Anterior cingulate cortex (tissue), 58 donors: ENCODE measurements at places on chromosomes 16 and 17.

DNA sequence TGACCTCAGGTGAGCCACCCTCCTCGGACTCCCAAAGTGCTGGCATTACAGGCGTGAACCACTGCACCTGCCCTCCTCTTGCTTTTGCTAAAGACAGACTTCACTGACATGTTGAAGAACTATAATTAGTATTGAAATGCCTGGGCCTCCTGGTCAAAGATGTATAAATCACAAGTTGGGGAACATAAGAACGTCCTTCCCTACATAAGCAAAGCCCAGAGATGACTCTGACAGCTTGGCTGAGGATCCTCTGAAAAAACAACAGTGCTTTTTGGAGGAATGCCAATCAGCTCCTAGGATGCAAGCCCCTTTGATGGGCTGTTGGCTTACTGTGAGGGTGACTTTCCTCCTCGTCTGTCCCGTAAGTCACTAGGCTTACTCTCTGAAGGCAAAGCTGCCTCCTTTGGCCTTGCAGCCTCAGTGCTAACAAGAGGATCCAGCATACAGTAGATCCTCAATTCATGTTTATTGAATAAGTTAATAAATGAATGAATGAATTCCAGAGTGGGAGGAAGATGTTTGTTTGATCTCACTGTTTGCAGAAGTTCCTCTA is 6.3 kb downstream of the APOH start:
- no peak for DNase-seq

- no peak for DNase-seq
Observed at GRCh38 chr17:45976755-45977505, 22.1 kb upstream of the STH start.

- DNase-seq, result no peak
Observed at GRCh38 chr17:79279320-79279719, 204.7 kb downstream of the ENGASE start.

DNA sequence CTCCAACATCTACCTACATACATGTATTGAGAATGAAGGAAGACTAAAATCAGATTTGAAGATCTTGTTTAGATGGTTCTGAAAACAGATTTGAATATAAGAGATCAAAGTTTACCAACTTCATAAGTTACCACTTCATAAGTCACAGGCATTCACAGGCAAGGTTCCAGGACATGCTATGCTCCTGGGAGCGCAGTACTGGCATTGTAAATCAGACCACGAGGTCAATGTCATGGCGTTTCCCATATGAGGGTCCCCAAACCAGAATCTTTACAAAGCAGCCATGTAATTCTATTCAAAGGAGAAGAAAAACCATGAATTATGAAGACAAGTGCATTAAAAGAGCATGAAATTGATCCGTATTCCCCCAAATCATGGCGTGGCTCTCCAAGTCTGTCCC is 3.0 kb downstream of the CDH11 start:
- no peak for DNase-seq

- peak; percentile 11 for DNase-seq
Observed at GRCh38 chr17:80270104-80270503, 9.5 kb downstream of the RNF213 start.
